ENCODE measurements at places on chromosomes 4 and X.

DNA sequence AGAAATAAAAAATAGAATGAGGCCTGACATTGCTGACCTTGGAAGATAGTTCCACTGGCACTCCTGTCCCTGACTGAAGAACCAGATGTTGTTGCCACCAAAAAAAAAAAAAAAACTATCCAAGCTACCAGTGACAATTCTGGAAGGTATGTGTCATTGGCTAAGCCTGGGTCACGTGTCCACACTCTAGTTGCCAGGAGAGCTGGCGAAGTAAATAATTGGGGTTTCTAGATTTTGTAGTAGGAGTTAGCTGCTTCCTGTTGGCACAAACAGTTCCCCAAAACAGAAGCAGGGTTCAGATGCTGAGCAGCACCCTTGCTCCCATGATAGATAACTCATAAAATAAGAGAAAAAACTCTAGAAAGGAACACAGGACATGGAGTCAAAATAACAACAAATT, 20.5 kb downstream of the MND1 start:
- DNase-seq: no peak

- no peak for DNase-seq
Measured at GRCh38 chr4:39729557-39729956, 31.6 kb downstream of the UBE2K start.

- DNase-seq: no peak
Measured at GRCh38 chr4:72546456-72546855, 22.6 kb downstream of the ADAMTS3 start.

- no peak for DNase-seq
Measured at GRCh38 chrX:110012818-110013485, 10.0 kb downstream of the TMEM164 start.

DNA sequence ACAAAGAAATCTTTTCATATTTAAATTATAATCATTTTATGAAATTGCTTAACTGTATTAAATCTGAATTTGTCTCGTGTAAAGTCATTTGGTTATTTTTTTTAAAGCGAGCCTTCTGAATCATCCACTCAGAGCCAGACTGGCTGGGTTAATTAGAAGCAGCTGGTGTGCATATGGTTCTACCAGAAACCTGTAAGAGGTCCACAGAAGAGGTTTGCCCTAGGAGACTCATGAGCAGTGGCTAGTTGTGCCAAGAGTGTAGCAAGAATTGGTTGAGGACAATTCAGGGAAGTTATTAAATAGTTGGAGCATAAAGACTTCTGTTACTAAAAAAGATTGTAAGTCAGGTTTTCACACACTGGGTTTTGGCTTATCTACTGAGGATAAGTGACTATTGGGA, 267.4 kb downstream of the IL1RAPL2 start:
- DNase-seq: no peak

DNA sequence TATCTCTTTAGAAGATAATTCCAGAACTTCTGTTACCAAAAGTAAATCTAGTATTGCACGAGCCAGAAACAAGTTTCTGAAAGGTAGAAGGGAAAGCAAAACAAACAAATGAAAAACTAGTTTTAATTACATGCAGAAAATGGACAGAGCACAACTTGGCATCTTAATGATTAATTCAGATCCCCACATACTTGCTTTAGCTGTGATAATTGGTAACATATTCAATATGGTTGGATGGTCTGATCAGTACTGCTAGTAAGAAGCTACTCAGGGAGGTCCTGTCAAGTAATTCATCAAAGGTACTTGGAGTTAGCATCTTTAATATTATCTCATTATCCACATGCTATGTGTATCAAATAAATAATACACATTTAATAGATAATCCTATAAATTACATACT, 204.3 kb downstream of the TRAM1L1 start:
- no peak for DNase-seq

DNA sequence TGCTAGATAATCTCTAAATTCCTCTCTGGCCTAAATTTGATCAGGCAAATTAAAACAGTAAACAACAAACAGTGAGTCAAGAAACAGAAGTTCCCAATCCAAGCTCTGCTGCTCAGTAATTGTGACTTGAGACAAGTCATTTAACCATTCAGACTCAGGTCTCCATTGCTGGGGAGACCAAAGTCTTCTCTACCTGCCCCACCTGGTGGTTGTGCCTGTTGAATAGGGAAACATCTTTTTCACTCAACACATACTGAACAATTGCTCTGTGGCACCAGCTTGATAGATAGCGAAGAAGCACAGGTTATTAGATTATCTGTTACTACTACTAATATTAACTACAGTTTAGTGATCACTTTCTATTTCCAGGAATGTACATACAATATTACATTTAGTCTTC, 112.1 kb upstream of the EOLA2 start:
- DNase-seq: no peak

- DNase-seq: no peak
Measured at GRCh38 chrX:20352504-20352903, 85.8 kb upstream of the RPS6KA3 start.

DNA sequence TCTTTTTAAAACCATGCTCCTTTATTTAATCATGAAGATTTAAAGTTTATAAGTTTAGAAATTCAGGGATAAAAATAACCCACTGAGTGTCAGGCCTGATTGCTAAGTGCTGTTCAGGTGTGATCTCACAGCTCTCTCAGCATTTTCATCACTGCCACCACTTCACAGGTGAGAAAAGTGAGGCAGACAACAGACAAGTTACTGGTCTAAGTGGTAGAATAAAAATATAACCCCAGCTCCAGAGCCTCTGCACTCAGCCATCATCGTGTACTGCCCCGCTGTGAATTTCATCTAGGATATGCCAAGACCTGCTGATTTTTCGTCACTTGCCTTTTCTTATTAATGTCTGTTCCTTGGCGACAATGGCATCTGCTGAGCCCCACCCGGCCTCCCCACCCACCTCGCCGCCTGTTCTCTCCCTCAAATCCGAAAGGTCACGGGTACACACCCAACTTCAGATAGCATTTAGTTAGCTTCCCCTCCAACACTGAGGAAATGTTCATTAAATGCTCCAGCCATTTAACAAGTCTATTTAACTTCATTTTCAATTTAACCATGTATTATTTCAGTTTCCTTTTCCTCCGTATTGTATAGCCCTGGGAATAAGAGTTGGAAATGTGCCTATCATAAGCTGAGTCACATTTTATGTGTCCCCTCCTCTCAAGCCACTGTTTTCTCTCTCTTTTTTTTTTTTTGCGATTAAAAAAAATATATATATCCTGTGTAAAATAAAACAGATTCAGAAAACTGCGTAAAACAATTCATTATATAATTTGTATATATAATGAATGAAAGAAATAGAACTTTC, 236.5 kb downstream of the CBR4 start:
- DNase-seq: no peak

- peak; percentile 11 for DNase-seq
Measured at GRCh38 chr4:171067422-171067821, 745.8 kb upstream of the GALNTL6 start.

- DNase-seq: no peak
Measured at GRCh38 chr4:117987464-117987863, 46.8 kb upstream of the NDST3 start.

DNA sequence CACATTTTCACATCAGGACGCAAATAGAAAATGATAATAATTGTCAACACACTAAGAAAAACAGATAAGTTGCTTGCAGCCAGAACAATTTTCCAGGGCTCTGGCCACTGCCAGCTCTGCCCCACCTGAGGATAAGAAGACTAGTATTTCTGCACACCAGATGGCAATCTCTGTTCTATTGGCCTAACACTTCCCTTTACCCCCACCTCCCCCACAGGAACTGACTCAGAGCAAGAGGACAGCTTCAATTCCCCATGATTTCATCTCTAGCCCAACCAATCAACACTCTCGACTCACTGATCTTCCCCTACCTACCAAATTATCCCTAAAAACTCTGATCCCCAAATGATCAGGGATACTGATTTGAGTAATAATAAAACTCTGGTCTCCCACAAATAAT, 164.0 kb downstream of the SMARCA1 start:
- DNase-seq: no peak

DNA sequence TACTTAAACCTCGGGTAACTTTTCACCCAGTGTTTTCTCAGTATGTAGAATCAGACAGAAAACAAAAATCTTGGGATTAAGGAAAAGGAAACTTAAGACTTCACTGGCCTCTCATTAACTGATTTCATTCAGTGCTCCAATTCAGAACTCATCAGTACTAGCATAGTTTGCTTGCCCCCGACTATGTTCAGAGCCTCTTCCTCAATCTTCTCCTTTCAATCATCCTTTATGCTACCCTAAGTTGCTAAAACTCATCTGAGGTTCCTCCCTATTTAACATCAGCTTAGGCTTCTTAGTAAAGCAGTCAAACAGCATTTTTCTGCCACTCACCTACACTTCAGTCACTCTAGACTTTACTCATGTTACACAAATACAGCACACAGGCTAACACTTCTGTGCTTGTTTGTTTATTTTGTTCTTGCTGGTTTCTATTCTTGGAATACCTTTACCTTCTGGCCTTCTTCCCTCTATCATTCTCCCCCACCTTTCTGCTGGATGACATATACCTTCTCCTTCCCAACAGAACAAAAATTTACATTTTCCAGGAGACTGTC, 163.0 kb upstream of the TLL1 start:
- no peak for DNase-seq

GRCh38 chrX:437661-438390, 51.1 kb upstream of the PPP2R3B start:
- no peak for DNase-seq

- DNase-seq: no peak
Measured at GRCh38 chr4:109648266-109648996, 54.8 kb downstream of the CASP6 start.
